ENCODE measurements at places on chromosomes 3 and 15.

DNA sequence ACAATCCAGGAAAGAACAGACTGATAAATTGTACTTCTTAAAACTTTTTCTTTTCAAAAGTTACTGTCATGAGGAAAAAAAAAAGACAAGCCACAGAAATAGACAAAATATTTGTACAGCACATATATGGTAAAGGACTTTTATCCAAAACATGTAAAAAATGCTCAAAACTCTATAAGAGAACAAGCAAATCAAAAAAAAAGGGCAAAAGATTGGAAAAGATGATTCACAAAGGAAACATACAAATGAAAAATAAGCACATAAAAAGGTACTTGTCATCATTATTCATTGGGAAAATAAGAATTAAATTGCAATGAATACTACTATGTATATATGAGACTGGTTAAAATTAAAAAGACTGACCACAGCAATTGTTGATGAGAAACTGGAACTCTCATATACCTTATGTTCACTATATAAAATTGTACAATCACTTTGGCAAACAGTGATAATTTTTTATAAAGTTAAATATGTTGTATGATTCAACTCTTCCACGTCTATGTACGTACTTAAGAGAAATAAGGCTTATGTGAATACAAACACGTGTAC lies 39.7 kb downstream of the DIPK2A start:
- DNase-seq, result no peak

- peak; percentile 10 for DNase-seq
Measured at GRCh38 chr15:101014921-101015841, 96.0 kb downstream of the LRRK1 start.

DNA sequence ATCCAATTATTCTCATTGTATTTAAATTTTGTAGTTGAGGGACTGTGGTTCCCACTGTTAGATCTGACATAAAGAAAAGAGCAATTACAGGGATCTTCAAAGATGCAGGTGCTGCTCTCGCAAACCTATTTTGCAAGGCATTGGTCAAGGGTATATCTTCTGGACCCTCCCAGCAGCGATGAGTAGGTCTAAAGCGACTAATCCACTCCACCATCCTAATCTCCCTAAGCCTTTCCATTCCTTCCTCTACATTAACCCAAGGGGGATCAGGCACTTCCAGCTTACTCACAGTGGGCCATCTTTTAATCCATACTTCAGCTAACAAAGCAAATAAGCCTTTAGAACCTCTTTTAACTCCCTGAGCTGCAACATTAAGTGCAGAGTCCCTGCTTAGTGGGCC lies 37.0 kb upstream of the CPOX start:
- no peak for DNase-seq

DNA sequence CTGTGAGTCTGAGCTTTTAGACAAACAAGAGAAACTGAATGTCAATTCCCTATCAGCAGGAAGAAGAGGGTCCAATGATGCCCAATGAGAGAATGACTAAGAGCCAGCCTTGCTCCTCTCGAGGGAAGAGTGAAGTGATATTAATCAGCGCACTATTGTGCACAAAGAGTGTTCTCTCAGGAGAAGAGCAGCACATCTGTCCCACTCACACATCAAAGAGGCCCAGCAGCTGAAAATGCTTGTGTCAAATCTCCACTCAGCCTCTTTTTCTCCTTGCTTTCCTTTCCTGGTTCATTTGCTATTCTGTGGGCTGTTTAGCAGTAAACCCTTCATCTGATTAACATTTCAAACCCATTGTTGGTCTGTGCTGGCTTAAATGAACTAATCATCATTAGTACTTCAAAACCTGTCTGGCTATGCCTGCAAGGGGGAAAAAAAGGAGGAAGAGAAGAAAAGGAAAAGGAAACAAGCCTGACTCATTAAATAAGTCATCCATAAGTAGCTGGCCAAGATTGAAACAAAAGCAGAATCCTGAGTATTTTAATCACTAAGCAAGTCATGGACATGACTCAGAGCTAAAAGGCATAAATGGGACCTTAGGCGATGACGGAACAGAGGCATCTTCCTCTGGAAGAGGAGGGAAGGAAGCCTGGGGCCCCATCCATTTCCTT lies 912.7 kb downstream of the TUSC7 start:
- DNase-seq, result no peak

GRCh38 chr3:126928921-126929474 lies 53.9 kb upstream of the PLXNA1 start:
- DNase-seq, result no peak

DNA sequence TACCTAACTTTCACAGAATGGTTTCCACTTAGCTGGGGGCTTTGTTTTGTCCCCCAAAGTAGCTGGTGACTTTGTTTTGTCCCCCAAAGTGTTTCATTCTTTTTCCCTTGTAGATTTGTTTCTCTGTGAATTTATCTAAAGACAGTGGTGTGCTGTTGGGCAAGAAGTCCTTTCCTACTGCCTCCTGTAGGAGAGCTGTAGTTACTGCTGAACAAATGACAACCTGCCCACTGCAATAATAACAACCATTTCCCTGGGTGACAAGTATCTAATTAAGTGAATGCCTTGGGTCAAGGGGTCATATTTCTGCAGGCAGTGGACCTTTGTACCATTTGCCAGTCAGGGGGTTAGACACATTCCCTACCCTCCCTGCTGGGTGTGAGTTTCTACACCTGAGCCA lies 125.4 kb upstream of the BFSP2 start:
- DNase-seq, result no peak

All from KG1 (cell line).